Naive B cell (primary cell): ENCODE measurements at places on chromosomes 4 and X. TPM values are rescaled to one million over a fixed set of nuclear protein-coding genes. Genes with fewer than 3 reads are reported as not detected.

The SMIM10L2A gene
- not detected for polyA plus RNA-seq

The MAGEE2 gene
- not detected for polyA plus RNA-seq

The TLR1 gene
- polyA plus RNA-seq, result 53.9 TPM

The SAGE1 gene
- polyA plus RNA-seq, result not detected

The COL25A1 gene
- polyA plus RNA-seq, result not detected

The TLR2 gene
- 2.1 TPM for polyA plus RNA-seq

The NDST3 gene
- not detected for polyA plus RNA-seq

The PTCHD1 gene
- polyA plus RNA-seq, result not detected

The CTSO gene
- 47.2 TPM for polyA plus RNA-seq

The ENPEP gene
- not detected for polyA plus RNA-seq

The LDB2 gene
- polyA plus RNA-seq, result not detected

The CLNK gene
- 0.69 TPM for polyA plus RNA-seq

The CXXC4 gene
- polyA plus RNA-seq, result not detected

The SLC2A9 gene
- polyA plus RNA-seq, result 1.3 TPM

The USP51 gene
- polyA plus RNA-seq, result 0.68 TPM

The TCP11X2 gene
- not detected for polyA plus RNA-seq
